ENCODE measurements at places on chromosomes 2 and 18.

- no peak for DNase-seq
Measured at GRCh38 chr18:24368749-24369148, 28.9 kb downstream of the OSBPL1A start.

- DNase-seq = no peak
Measured at GRCh38 chr2:43212931-43213330, 13.5 kb downstream of the ZFP36L2 start.

GRCh38 chr2:45979065-45979464 is 318.1 kb upstream of the EPAS1 start:
- DNase-seq = no peak

DNA sequence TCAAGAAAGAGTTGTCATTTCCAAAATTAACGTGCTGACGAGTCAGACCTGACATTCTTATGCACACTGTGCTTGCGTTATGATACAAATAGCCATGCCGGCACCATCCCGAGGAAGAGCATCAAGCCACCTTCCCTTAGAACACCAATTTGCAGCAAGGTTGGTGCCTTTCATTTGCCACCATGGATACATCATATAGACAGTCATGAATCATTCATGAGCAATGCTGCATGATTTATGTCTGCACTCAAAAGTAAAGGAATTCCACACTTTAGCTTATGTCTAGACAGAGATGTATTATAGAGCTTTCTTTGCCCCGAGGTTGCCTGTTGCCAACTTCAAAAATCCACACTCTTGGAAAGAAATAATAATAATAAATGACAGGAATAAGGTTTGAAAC is 166.9 kb downstream of the VWC2L start:
- DNase-seq = no peak

- no peak for DNase-seq
Measured at GRCh38 chr18:29250259-29250658, 1073.3 kb upstream of the CDH2 start.

DNA sequence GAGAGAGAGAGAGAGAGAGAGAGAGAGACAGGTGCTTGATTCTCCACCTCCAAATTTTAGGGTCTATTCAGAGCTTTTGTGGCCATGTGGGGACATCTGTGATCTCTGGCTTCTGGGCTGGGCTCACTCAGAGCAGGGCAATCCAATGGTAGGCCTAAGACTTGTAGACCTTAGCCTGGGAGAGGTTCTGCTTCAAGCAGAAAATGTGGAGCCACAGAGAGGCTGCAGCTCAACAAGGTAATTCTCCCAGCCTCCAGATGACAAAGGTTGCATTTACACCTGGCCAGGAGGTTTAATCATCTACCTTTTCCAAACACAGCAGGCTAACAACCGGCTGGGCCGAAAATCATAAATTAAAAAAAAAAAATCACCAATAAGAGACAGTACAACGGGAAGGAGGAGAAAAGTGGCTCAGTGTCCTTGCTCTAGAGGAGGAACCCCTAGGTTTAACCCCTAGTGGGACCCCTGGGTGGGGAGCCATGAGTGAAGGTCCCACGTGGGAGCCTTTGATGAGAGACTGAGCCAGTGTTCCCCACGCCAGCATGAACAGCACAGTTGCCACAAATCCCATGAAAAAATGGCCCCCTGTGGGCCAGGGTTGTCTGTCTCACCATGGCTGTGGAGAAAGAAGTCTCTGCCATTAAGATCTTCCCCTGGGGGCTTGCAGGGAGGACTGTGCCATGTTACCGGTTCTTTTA is 124.0 kb upstream of the GATA6 start:
- peak; percentile 64 for DNase-seq

GRCh38 chr2:2114707-2115245 is 216.3 kb downstream of the MYT1L start:
- no peak for DNase-seq

DNA sequence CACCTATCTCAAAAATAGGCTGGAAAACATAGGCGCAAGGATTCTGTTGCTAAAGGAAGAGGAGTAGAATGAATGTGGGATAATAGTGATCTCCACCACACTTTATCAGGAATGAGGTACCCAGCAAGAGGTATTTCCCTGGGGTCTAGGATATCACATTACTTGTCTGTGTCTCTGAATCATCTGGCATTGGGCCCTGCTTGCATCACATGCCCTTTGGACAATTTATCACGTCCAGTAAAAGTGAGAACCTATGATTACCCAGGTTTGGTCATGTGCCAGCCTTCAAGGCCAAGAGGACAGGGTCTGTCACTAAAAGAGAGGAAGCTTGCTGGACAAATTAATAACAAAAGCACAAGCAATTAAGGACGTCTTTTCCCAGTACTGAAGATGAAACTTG is 11.4 kb upstream of the TRAPPC8 start:
- peak; percentile 49 for DNase-seq

DNA sequence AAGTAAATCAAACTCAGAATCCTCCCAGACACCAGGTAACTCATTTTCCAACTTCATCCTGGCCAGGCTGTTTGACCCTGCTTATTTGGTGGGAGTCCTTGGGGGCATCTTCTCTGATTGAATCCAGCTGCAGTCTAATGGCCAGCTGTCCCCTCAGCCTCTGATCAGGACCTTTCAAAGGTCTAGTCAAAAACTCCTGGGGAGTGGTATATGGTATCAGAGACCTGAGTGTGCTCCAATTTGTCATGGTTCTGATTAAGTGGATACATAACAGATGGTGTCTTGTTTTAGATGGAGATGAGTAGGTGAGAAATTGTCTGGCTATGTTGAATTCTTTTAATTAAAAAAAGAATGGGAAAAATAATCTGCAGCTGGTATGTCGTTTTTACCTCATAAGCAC is 842.6 kb upstream of the ACVR2A start:
- no peak for DNase-seq

DNA sequence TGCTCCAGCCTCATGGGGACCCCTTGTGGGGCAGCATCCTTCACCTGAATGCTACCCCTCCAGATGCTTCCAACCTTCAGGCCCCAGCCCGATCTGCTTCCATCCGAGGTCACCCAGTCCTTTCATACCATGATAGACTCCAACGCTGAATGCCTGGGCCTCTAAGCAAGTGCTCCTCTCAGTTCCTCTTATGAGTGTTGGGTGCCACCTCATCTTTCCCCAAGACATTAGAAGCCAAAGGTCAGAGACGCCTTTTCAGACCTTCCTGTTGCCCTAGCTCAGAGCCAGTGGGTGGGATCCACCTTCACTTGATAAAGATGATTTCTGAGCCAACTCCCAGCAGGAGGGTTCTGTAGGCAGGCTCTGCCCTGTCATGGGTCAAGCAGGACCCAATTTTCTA is 174.5 kb upstream of the MGAT5 start:
- no peak for DNase-seq

GRCh38 chr2:100889286-100889685 is 69.3 kb downstream of the NPAS2 start:
- DNase-seq = no peak

DNA sequence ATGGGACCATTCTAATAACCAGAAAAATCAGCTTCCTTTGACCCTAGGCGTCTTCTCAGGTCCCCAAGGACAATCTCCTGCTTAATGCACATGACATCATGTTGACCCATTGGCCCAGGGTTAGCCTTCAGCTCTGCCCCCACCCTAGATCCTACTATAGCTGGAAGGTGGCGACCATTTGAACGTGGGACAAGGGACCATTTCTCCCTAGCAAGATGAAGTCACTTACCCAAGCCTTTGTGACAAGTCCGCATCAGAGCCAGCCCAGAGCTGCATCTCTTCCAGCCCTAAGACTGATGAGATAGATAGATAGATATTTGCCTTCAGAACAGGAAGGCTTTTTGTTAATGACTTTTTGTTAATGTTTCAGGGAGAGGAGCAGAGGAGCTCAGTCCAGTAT is 28.2 kb upstream of the TAF1B start:
- DNase-seq = no peak

DNA sequence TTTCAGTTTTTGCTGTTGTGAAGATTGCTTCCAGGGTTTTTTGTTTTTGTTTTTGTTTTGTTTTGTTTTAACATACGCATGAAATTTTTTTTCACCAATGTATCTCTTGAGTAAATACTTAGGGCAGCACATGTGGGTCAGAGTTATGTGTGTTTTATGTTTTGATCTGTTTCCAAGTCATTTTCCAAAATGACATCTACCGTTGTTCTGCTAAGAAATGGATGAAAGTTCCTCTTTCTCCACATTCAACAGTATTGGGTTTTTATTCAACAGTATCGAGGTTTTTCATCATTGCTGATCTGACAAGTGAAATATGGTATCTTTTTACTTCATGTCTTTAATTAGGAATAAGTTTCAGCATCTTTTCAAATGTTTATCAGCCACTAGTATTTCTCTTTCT is 16.7 kb downstream of the RNF144A start:
- no peak for DNase-seq

GRCh38 chr2:66781804-66782203 is 346.9 kb downstream of the MEIS1 start:
- DNase-seq = no peak

- DNase-seq = peak; percentile 51
Measured at GRCh38 chr2:41853427-41854191, 194.2 kb upstream of the PKDCC start.

DNA sequence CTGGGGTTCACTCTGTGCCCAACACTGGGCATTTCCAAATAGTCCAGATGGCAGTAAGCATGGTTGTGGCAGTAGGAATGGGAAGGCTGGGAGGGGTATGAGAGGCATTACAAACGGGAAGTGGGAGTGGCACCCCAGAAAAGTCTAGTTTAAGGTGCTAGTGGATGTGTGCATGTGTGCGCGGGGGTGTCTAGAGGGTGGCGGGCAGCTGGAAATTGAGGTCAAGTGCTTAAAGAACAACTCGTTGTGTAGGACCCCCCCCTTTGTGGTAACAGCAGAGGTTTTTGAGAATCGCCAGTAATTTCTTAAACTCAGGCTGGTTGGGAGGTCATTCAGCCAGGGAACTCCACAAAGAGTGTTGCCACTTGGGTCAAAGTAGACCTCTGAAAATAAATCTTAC is 69.9 kb downstream of the RHBDD1 start:
- no peak for DNase-seq

DNA sequence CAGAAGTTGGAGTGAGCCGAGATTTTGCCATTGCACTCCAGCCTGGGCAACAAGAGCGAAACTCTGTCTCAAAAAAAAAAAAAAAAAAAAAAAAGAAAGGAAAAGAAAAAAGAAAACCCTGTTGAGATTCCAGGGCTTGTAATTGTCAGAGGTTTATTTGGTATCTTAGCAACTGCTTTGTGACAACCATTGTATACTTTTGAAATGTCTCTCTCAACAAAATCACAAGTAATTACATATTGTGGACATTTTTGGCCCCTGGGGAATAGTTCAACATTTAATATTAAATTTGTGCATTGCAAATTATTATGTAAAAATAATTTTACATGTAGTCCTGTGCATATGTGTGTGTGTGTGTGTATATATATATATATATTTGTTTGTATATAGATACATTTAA is 270.8 kb downstream of the GALNT13 start:
- no peak for DNase-seq

- no peak for DNase-seq
Measured at GRCh38 chr2:205872716-205873115, 190.4 kb downstream of the NRP2 start.

DNA sequence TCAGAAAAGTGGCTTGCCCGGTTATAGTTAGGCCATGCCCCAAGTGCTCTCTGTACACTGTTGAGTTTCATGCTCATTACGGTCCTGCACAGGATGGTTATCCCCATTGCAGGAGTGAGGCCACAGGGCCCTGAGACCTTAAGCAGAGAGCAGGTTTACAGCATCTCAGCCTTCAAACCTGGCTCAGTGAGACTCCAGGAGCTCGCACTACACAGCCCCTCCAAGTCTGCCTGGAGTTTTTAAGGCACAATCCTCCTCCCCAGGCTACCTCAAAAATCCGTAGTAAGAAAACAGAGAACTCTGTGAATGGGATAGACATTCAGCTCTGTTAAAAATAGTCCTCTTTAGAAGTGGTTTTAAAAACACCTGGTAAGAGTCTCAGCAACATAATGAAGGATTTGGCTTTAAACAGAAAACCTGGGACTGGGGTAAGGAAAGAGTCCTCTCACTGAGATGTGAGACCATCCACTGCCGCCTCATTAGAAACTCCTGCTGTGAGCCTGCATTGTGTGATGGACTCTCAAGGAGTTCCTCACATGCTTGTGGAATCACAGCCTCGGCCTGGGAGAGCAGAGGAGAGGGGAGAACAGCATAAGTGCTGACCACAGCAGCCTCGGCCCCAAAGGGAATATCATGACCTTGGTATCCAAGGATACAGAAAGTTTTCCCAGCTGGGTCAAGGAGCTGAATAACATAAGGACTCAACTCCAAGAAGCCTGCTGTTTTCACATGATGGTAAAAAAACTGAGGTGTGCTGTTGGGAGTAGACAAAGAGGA is 214.8 kb downstream of the ATAD2B start:
- DNase-seq = no peak

DNA sequence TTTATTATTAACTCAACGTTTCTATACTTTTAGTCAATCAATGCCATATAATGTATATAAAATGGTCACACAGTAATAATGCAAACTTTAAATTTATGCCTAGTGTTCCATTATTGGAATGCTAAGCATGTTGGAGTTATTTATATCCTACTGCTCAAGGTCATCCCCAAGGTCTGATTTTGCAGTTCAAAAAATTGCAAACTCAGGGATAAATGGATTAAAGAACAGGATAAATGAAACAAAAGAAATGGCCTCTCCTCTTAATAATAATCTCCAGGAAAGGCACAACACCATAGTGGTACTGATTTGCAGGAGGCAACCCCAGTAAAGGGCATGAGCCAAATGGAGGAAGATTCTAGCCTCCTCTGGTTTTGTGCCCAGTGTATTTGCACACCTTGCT is 436.4 kb downstream of the EPHA4 start:
- DNase-seq = no peak

- DNase-seq = no peak
Measured at GRCh38 chr2:209970271-209970670, 32.2 kb upstream of the RPE start.

Measured in transverse colon (tissue), 4 donors.